Tibial nerve (tissue), 4 donors: ENCODE measurements at places on chromosomes 3 and 15.

- no peak for DNase-seq
Measured at GRCh38 chr3:196585044-196585757, 16.7 kb downstream of the FBXO45 start.

DNA sequence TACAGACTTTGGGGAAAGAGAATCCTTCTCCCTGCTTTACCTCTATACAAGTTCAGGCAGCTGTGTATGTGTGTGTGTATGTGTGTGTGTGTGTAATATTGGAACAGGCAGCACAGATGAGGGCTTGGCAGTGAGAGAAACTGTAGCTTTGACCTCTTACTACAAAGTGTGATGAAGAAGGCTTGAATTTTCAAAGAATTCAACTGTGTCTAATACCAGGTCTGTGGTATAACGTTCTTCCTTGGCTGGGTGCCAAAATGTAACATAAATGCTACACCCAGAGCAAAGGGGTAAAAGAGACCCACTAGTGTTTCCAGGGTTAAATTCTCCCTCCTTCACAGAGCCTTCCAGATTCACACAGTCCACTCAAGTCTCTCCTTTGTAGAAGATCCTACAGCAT, 51.1 kb downstream of the CHST2 start:
- DNase-seq = no peak

DNA sequence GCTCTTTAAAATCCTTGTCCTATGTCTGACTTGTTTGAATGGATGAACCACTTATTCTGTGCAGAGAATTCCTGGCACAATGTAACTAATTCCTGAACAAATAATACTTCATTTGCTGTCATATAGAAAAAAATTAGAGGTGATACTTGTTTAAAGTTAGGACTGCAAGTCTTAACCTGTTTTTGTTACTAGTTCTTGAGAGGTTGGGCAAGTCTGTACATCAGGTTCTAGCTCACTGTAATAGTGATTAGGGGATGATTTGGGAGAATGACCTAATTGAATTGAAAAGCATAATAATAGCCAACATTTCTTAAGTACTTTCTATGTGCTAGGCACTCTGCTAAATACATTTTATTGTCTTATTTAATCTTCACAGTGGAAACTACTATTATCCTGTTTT, 49.3 kb downstream of the GMPS start:
- no peak for DNase-seq

DNA sequence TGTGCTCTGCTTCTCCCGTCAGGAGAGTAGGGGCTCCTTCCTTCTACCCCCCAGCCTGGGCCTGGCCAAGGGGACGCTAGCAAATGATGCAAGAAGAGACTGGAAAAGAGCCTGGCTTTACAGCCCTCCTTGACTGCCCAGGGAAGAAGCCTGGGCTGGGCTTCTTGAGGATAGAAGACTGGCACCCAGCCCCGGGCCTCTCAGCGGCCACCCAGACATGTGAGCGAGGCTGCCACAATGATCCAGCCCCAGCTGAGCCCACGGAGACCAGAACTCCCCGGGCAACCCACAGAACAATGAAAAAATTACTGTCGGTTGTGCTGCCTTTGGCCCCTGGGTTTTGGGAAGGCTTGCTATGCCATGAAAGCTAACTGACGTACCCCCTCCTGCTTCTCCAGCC, 100.6 kb upstream of the PRR20G start:
- DNase-seq = no peak

GRCh38 chr3:70264122-70264780, 48.2 kb downstream of the MDFIC2 start:
- DNase-seq = no peak

GRCh38 chr3:134543113-134543512, 57.3 kb downstream of the CEP63 start:
- DNase-seq = no peak

- DNase-seq = no peak
Measured at GRCh38 chr3:69058180-69058946, 6.2 kb upstream of the TMF1 start.

DNA sequence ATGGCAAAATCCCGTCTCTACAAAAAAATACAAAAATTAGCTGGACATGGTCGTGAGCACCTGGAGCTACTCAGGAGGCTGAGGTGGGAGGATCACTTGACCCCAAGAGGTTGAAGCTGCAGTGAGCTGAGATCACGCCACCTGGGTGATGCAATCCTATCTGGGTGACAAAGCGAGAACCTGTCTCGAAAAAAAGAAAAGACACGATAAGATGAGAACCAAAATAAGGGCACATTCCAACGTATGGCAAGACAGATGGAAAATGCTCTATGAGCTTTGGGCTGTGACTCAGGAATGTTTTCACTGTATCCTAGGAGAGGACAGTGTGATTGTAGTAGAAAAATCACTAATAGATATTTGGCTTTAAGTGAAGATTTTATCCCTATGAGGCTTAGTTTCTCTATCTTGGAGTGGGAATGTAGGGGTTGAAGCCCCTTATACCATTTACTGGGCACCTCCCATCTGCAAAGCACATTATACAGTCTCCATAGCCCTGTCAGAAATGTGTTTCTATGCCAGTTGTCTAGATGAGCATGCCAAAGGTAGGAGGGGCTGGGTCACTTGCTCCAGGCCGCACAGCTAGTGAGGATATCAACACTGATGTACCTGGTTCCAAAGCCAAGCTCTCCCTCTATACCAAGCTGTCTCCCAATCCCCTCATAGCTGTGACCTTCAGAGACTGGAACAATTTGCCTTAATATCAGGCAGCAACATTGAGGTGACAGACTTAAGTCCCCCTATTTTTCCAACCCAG, 53.6 kb upstream of the NR2E3 start:
- no peak for DNase-seq

- peak; percentile 40 for DNase-seq
Measured at GRCh38 chr15:68818769-68819494, 1.8 kb downstream of the ANP32A start.

DNA sequence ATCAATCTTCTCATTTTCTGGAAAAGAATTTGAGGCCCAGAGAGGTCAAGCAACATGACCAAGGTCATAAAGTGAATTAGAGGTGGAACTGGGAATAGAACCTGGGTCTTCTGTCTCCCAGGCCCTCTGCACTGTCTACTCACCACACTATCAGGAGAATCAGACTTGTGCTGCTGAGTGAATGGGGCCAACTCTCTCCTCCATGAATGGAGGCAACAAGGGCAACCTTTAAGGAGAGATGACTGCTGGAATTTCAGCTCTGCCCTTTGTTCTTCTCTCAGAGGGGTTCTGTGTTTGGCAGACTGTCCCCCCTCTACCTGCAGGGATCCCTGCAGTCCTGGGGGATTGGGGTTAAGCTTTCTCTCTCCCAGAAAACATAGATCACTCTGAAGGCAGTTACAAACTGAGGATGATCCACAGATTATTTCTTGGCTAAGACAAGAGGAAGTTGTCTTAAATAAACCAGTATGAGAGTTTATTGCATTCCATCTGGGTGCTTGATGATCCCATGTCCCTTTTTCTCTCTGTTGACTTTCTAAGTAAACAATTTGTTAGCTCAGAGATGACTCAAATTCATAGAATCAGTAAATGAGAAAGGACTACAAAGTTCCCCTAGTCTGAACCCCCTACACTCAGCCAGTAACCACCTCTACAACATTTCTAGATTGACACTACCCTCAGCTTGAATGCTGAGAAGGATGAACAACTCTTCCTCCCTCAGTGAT, 99.0 kb upstream of the LIPC start:
- DNase-seq = no peak

- no peak for DNase-seq
Measured at GRCh38 chr3:191762323-191762960, 301.5 kb downstream of the PYDC2 start.

- no peak for DNase-seq
Measured at GRCh38 chr3:171192176-171192854, 165.8 kb upstream of the SLC2A2 start.

DNA sequence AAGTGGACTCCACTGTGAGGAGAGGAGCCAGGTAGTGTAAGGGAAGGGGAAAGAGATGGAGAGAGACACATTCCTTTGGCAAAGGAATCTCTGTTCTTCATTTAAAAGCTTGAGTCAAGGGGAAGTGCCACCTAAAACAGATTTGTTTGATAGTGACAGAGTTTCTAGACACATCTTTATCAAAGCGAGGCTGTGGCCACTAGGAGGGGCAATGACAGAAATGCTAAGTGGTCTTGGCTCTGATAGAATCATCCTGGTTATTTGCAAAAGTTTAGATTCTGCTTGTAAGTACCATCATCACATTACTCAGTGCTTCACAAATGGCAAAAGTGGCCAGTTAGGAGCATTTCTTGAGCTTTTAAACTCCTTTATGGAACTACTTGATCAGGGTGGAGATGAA, 261.4 kb downstream of the CNTN3 start:
- no peak for DNase-seq
